NCI-H1930 (cell line): ENCODE measurements at places on chromosomes 6 and 20.

DNA sequence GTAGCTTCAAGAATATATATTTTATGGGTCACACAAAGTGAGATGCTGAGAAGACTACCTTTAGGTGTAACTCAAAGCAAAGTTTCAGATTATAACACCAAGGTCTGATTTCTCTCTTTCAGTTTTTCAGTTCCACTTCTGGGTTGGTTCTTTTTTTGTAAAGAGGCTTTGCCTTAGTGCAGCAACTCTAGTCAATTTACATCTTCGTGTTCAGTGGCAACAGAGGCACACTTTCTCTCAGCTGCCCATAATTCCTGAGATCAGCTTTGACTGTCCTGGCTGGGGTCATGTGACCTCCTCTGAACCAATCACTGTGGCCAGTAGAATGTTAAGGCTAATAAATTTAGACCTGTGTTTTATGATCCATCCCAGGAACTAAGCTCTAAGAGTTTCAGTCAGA, 120.2 kb downstream of the TINAG start:
- DNase-seq: no peak

DNA sequence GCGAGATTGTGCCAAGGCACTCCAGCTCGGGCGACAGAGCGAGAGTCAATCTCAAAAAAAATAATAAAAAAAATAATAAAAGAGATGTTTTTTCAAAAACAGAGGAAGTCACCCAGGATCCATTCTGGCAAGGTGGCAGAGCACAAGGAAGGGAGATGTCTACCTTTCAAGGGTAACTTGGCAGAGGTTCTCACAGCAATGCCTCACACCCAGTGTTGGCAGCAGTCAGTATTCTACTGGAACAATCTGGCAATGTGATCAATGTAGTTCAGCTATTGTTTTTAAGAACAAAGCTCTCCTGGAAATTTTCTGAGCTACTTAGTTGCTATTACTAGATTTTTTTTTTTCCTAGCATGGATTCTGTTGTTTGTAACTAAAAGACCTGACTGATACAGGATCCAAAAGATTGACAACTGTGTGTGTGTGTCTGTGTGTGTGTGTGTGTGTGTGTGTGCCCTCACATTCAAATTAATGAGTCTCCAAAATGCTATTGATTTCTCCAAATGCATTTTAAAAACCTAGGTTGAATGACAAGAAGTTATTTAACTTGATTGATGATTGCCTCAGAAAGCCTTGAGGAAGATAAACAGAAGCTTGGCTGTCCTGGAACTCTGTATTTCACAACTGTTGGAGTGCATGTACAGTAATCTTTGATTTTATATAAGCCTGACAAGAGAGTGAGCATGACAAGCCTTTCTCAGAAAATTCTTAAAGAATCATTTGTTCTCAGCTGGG, 114.1 kb upstream of the RREB1 start:
- no peak for DNase-seq

GRCh38 chr6:37435816-37436215, 2.8 kb downstream of the CMTR1 start:
- no peak for DNase-seq

DNA sequence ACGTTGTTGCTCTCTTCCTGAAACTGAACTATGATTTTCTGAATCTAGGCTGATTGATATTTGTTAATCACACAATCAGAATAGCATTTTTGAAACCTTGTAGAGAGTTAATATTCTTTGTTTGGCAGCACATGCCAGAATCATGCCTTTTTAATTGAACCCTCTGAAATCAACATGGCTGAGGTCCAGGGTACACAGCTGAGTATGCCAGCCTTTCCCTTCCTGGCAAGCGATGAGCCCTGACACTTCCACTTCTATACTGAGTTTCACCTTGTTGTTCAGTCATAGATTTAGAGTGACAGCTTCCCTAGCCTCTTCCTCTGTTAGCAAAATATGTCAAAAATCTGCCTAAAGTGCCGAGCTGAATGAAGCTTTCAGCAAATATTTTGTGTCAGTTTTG, 6.8 kb downstream of the HDDC2 start:
- DNase-seq: no peak

GRCh38 chr6:99589290-99589672, 17.4 kb upstream of the PRDM13 start:
- DNase-seq: no peak

DNA sequence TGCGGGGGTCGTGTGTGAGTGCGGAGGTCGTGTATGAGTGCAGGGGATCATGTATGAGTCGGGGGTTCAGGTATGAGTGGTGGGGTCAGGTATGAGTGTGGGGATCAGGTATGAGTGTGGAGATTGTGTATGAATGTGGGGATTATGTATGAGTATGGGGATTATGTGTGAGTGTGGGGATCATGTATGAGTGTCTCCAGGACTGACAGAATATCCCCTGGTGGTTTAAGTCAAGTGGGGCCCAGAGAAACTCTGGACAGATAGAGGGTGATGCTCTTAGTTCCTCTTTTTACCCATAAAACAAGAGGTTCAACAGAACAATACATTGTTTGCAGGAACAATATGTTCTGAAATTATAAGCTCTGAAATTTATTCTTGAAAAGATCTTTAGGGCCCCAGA, 131.9 kb downstream of the UST start:
- DNase-seq: no peak

DNA sequence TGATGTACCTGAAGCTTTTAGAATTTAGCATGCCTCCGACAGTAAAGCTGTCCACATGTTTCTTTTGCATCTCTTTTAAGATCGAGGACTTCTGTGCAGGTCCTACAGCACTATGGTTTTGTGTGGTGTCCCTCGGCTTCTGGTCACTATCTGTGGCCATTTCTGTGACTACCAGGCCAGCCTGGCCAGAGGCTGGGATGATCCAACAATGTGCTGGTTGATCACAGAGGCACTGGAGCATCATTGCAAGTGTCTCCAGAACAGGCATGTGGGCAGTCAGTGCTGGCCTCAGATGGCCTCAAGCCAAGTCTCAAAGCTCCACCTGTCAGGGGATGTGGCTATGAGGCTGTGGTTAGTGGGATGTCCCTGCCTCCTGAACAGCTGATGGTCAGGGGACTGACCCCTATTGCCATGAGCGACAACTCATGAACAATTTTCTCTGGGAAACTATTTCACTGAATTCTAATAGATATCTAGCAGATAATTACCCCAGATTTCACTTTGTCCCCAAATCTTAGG, 136.6 kb downstream of the SYNDIG1 start:
- DNase-seq: no peak

DNA sequence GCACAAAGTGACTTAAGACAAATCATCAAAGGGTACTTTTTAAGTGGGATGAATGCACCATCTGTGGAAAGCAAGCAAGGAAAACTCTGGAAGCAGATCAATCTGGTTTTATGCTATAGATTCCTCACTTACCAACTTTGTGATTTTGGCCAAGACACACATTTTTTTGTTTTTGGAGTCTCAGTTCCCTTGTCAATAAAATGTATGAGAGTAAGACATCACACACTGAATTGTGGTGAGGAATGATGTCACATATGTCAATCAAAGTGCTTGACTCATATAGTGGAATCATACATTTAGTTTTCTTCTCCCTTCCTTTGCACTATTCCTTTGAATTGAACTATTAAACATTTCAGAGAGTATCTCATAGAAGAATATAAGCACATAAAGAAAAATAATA, 620.5 kb upstream of the CITED2 start:
- no peak for DNase-seq

GRCh38 chr6:42175860-42176259, 2.7 kb downstream of the GUCA1A start:
- DNase-seq: no peak

- DNase-seq: no peak
Observed at GRCh38 chr20:8633366-8633765, 435.5 kb upstream of the PLCB4 start.

DNA sequence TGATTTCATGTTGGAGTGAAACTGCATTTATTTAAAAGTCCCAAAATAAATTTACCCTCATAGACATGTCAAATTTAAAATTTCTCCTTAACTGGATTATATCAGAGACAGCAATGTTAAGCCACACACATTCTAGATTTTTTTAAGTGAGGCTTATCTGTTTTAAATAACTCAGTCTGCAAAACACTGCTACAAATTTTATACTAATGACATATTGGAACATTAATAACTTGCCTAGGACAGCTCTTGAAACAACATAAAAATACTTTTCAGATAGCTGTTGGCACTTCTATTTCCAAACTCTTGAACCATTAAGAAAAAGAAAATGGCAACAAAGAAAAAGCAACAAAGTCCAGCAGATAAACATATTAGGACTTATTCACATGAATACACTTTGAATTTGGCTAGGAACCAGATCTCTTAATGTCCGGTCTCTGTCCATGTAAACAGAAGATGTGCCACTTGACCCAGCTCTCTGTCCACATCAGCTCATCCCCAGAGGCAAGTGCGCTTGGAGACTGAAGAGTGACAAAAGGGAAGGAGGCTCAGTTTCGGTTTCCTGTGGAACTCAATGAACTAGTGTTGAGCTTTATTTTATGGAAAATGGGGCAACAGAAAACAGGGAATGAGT, 219.3 kb upstream of the THBS2 start:
- DNase-seq: no peak

GRCh38 chr6:93749191-93749590, 329.8 kb upstream of the EPHA7 start:
- DNase-seq: no peak

GRCh38 chr20:14997791-14998190, 660.4 kb upstream of the FLRT3 start:
- no peak for DNase-seq

DNA sequence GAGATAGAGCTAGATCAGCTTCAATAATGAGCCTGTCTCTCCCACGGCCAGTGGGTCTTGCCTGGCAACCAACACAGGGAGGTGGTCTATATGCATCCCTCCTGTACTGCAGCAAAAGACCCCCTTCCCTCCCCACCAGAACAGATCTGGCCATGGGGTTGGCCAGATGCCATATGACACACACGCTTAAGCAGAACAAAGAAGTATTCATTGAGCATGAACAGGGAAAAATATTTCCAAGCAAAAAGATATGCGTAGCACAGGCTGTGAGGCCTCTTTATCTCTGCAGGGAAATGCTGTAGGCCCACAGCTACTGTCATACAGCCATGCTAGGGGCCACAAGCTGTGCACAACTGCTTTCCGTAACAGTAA, 73.4 kb upstream of the NRSN1 start:
- no peak for DNase-seq

DNA sequence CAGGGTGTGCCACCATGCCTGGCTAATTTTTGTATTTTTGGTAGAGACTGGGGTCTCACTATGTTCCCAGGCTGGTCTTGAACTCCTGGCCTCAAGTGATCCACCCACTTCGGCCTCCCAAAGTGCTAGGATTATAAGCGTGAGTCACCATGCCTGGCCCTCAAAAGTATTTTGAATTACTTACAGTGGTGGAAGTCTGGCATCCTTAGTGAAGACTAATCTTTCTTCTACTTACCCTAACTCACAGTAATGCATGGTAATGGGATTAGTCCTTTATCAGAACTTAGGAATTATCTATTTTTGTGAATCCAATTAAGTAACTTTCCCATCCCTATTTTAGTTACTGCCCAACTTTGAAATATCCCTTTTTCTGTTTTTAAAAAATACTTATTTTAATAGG, 3.9 kb downstream of the RWDD1 start:
- no peak for DNase-seq

GRCh38 chr20:45088247-45088646, 12.7 kb downstream of the KCNS1 start:
- DNase-seq: no peak

GRCh38 chr6:401239-401993, 9.9 kb downstream of the IRF4 start:
- no peak for DNase-seq

GRCh38 chr6:131244942-131245341, 109.7 kb downstream of the AKAP7 start:
- DNase-seq: no peak

DNA sequence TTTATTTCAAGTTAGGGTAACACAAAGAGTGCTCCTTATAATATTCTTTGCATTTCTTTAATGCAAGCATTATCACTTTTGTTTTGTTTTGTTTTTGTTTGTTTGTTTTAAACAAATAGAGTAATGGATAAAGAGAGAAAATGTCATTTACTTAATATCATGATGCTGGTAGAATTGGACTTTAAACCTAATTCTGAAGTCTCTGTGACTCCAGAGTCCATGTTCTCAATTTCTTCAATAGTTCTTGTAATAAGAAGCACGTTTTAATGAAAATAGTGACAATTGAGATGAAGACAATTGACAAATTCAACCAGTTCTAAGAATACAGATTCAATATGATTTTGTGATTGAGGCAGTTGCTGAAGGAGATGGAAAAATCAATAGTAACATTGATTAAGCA, 30.3 kb upstream of the MANEA start:
- DNase-seq: no peak

DNA sequence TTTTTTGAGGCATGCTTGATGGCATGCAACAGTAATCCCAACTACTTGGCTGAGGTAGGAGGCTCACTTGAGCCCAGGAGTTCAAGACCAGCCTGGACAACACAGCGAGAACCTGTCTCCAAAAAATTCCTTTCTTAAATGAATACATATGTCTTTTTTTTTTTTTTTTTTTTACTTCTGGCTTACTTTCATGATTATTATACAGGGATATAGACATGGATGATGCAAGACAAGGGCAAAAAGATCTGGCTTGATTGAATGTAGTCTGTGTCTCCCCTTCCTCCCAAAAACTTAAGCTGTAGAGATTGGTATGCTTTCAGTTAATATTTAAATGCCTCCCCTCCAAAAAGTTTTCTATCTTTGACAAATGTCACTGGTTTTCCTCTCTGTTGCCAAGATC, 7.6 kb downstream of the SNX3 start:
- DNase-seq: no peak

GRCh38 chr20:51938559-51939258, 136.4 kb upstream of the SALL4 start:
- DNase-seq: no peak

DNA sequence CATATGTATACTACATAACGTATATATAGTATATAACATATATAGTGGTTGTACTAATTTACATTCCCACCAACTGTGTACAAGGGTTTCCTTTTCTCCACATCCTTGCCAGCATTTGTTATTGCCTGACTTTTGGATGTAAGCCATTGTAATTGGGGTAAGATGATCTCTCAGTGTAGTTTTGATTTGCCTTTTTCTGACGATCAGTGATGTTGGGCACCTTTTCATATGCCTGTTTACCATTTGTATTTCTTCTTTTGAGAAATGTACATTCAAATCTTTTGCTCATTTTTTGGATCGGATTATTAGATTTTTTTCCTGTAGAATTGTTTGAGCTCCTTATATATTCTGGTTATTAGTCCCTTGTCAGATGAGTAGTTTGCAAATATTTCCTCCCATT, 11.4 kb downstream of the SYNJ2 start:
- no peak for DNase-seq

DNA sequence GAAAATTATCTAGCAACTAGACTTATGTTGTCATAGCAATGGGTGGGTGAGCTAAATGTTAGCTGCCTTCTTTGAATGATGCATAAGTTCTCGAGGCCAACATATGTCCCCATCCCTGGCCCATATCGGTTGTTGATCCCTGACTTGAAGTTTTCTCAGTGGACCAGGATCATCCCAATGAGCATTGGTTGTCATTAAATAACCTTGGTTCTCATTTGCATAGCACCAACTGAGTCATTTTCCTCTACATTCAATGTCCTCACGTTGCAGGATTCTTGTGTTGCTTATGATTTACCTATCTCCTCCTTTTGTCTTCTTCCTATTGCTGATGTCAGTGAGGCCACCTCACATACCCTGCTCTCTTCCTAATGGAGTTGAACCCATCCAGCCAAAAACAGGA, 12.1 kb upstream of the AHCY start:
- DNase-seq: no peak

- DNase-seq: no peak
Observed at GRCh38 chr20:48181261-48181935, 396.1 kb upstream of the SULF2 start.

- DNase-seq: no peak
Observed at GRCh38 chr20:32052090-32052777, at the start of gene HCK. HCK (plus strand) TSS chr20:32052242.
